Stimulated activated CD4-positive, alpha-beta T cell treated with anti-CD3 and anti-CD28 coated beads, Interleukin-1b, Interleukin-23, amount 100 ng/mL, for 48 hours (primary cell): ENCODE measurements at places on chromosomes 6 and 20.

DNA sequence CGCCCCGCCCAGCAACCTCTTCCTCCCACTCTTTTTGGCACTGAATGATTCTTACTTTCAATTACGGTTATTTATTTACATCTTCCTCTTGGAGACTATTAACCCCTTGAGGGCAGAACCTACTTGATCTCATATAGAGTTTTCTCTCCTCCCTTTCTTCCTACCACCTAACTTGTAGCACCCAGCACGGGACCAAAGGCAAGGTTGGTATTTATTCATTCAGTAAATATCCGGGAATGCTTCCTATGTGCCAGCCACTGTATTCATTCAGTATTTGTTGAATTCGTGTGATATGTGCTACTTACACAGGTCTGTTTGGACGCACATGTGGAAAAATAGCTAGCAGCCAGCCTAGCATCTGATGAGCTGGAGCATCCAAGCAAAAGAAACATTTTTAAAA is 1.3 kb upstream of the CNKSR3 start:
- no peak for DNase-seq

DNA sequence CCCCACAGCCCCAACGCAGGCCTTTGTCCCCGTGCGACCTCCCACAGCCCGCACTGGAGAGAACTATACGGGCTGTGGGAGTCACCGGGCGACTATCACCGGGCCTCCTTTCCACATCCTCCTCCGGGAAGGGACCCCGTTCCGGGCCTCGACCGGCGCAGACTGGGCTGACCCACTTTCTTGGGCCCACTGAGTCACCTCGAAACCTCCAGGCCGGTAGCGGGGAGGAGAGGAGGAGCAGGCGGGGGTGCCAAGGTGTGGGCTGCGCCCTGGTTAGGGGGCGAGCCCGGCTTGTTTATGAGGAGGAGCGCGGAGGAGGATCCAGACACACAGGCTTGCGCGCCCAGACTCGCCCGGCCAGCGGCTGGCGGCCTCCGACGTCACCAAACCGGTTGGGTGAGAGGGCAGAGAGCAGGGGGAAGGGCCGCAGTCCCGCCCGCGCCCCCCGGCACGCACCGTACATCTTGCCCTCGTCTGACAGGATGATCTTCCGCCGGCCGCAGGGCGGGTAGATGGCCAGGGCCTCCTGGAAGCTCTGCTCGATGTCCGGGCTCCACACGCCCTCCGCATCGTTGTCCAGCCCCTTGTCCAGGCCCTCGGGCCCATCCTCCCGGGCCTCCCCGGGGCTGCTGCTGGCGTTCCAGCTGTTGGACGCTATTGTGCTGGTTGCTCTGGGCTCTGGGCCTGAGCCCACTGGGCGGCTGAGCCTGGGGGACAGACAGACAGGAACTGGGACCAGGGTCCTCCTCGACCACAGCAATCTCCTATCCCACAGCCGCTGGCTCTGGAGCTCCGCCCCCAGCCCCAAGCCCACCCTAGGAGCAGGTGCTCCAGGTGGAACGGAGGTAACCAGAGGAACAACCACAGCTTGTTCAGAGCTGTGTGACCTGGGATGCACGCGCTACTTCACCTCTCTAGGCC is 10.6 kb downstream of the TEAD3 start:
- no peak for DNase-seq

- DNase-seq, result no peak
Measured at GRCh38 chr6:17032988-17033634, 68.7 kb upstream of the STMND1 start.

- no peak for DNase-seq
Measured at GRCh38 chr20:53959911-53960578, 110.3 kb downstream of the BCAS1 start.

DNA sequence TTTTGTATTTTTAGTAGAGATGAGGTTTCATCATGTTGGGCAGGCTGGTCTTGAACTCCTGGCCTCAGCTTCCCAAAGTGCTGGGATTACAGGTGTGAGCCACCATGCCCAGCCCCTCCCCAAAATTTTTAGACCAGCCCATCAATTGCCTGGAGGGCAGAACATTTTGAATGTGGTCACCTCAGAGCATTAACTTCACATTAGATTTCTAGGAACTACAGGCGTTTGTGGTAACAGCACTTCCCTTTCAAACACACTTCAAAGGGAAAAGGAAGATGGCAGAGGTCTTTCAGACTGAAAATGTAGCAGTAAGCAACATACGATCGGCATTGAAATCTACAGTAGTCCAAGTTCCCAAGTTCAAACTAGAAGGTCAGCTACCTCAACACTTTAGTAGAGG is 12.3 kb upstream of the SLA2 start:
- DNase-seq, result no peak

- no peak for DNase-seq
Measured at GRCh38 chr6:58113960-58114359, 796.5 kb downstream of the PRIM2 start.
